ENCODE measurements at places on chromosomes 6 and 20. TPM values are rescaled to one million over a fixed set of nuclear protein-coding genes. Genes with fewer than 3 reads are reported as not detected.
A peak's percentile ranks its signal among the peaks of the same experiment; 100 is the strongest.

- H3K36me3 ChIP-seq, result no peaks in the 10 kb centered on the region
- H3K27me3 ChIP-seq, result no peaks in the 10 kb centered on the region
- no peak overlapping the region for H3K4me3 ChIP-seq
- no peaks in the 10 kb centered on the region for H3K4me1 ChIP-seq
- no peak for DNase-seq
- no peak overlapping the region for H3K27ac ChIP-seq
Measured at GRCh38 chr6:96939007-96939805, 14.7 kb downstream of the KLHL32 start.

Gene PRKN
- 0.19 TPM for polyA plus RNA-seq

DNA sequence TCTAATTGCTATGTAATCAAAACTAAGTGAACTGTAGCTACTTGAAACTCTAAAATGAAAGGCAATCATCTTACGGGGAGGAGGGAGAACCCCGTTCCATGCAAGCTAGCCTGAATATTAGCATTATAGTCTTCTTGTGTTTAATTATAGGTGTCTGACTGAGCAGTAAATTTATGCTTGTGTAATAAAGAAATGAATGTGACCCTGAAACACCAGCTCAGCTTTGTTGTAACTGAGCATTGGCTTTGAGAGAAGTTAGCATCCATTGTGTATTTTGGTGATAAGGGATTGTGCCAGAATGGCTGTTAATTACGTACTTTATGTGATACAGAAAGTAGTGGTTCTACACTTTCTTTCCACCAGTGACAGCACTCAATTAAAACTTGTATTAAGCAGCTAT, 86.9 kb downstream of the QKI start:
- H3K27me3 ChIP-seq, result no peaks in the 10 kb centered on the region
- no peak overlapping the region for H3K4me3 ChIP-seq
- H3K27ac ChIP-seq, result no peak overlapping the region
- no peaks in the 10 kb centered on the region for H3K4me1 ChIP-seq

- H3K4me3 ChIP-seq, result no peak overlapping the region
- H3K4me1 ChIP-seq, result peaks cover 16% of the 10 kb centered on the region
- H3K27me3 ChIP-seq, result no peaks in the 10 kb centered on the region
- peak; percentile 40 for DNase-seq
- no peaks in the 10 kb centered on the region for H3K36me3 ChIP-seq
Measured at GRCh38 chr20:19427480-19427879, 215.0 kb downstream of the SLC24A3 start.

GRCh38 chr6:105019285-105019684, 62.4 kb downstream of the LIN28B start:
- H3K4me3 ChIP-seq, result no peak overlapping the region
- H3K27me3 ChIP-seq, result no peaks in the 10 kb centered on the region
- no peak overlapping the region for H3K27ac ChIP-seq
- no peak for DNase-seq
- no peaks in the 10 kb centered on the region for H3K4me1 ChIP-seq

Gene VGLL2
- not detected for polyA plus RNA-seq

GRCh38 chr20:41538810-41539596, 79.2 kb downstream of the CHD6 start:
- no peak overlapping the region for H3K4me3 ChIP-seq
- no peak overlapping the region for H3K27ac ChIP-seq
- H3K36me3 ChIP-seq, result peaks cover 7% of the 10 kb centered on the region
- H3K4me1 ChIP-seq, result no peaks in the 10 kb centered on the region
- DNase-seq, result no peak
- no peaks in the 10 kb centered on the region for H3K27me3 ChIP-seq

DNA sequence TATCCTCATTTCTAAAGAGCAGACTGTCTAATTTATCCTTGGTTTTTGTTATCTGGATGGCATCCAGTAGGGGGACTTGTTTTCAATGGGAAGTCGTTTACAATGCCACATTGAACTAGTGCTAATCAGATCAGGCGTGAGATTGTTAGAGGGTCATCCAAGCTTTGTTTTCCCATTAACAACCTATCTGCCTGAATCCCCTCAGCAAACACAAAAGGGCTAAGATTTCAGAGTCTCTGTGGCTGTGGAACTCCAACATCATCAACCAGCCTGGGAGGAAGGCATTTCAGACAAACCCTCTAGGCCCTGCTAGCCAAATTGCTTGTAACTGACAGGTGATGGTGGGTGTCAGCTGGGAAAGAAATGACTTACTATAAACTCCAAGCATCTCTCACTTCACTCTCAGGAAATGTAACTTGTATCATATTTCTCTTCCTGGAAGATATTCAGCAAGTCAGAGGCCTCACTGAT, 47.7 kb downstream of the COL19A1 start:
- DNase-seq, result no peak
- H3K27ac ChIP-seq, result no peak overlapping the region

DNA sequence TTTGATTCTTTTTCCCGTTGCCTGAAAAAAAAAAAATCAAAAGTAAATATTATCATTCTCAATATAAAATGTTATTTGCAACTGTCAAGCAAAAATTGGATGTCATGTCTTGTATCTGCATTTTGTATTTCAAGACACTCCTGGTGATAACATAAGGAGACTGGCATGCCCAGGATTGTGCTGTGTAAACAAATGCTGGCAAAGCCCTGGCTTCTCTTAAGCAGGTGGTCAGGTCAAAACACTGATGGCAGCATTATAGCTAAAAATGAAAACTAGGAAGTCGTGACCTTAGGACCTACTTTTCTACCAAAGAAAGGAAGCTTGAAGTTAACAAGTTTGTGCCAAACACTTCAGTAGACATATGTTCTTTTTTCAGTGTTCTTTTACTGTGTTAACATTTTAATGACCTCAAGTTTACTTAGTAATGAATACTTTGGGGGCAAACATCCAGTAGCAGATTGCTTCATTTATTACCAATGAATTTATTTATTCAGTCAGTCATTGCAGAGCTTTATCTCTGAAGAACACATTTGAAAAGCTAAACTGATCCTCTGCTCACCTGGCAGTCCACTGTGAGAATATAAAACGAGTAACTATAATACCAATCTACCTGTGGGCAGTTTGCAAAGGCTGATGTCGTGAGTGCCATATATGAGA, 243.1 kb upstream of the FLRT3 start:
- no peaks in the 10 kb centered on the region for H3K4me1 ChIP-seq
- no peaks in the 10 kb centered on the region for H3K27me3 ChIP-seq
- no peak overlapping the region for H3K27ac ChIP-seq
- no peaks in the 10 kb centered on the region for H3K36me3 ChIP-seq

Gene PGC
- polyA plus RNA-seq, result 0.25 TPM

- no peaks in the 10 kb centered on the region for H3K27me3 ChIP-seq
- no peak overlapping the region for H3K4me3 ChIP-seq
- H3K27ac ChIP-seq, result no peak overlapping the region
Measured at GRCh38 chr6:63530182-63530581, 42.1 kb upstream of the LOC128125822 start.

Gene POM121L2
- 0.05 TPM for polyA plus RNA-seq

DNA sequence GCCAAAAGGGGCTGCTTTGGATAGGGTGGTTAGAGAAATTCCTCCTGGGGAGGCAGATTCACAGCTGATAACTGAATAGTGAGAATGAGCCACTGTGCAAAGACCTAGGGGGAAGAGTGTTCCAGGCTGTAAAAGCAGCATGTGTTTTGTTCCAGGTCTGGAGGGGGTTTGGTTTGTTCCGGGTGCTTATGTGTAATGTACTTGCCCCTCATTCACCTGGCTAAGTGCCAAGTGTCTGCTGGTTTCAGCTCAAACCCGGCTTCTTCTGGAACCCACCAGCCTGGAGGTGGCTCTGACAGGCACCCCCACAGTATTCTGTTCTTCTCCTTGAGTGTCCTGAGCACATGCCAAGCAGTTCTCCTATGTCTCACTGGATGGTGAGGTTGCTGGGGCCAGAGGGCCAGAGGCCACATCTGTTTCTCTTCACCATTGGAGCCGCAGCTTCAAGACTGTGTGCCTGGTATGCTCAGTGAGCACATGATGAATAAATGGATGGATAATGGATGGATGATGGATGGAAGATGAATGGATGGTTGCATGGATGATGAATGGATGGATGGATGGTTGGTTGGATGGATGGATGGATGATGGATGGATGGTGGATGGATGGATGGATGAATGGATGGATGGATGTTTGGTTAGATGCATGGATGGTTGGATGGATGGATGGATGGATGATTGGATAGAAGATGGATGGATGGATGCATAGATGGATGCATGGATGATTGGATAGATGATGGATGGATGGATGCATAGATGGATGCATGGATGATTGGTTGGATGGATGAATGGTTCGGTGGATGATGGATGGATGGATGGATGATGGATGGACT, 227.6 kb downstream of the BMP7 start:
- no peaks in the 10 kb centered on the region for H3K27me3 ChIP-seq
- H3K36me3 ChIP-seq, result no peaks in the 10 kb centered on the region
- DNase-seq, result no peak
- no peak overlapping the region for H3K4me3 ChIP-seq

- no peak for DNase-seq
- no peak overlapping the region for H3K27ac ChIP-seq
- H3K27me3 ChIP-seq, result no peaks in the 10 kb centered on the region
- no peaks in the 10 kb centered on the region for H3K4me1 ChIP-seq
- no peaks in the 10 kb centered on the region for H3K36me3 ChIP-seq
- H3K4me3 ChIP-seq, result no peak overlapping the region
Measured at GRCh38 chr6:147117580-147117979, 86.6 kb upstream of the STXBP5 start.

Gene C4B
- polyA plus RNA-seq, result 0.74 TPM

Gene OR2J2
- not detected for polyA plus RNA-seq

Gene SLC35D3
- 0.27 TPM for polyA plus RNA-seq

Gene ROS1
- polyA plus RNA-seq, result not detected

Gene TSPO2
- not detected for polyA plus RNA-seq

GRCh38 chr20:33902011-33902410, 90.9 kb downstream of the CHMP4B start:
- no peaks in the 10 kb centered on the region for H3K36me3 ChIP-seq
- H3K4me3 ChIP-seq, result no peak overlapping the region
- no peak for DNase-seq
- H3K4me1 ChIP-seq, result no peaks in the 10 kb centered on the region

Gene GPR63
- polyA plus RNA-seq, result 5.5 TPM

DNA sequence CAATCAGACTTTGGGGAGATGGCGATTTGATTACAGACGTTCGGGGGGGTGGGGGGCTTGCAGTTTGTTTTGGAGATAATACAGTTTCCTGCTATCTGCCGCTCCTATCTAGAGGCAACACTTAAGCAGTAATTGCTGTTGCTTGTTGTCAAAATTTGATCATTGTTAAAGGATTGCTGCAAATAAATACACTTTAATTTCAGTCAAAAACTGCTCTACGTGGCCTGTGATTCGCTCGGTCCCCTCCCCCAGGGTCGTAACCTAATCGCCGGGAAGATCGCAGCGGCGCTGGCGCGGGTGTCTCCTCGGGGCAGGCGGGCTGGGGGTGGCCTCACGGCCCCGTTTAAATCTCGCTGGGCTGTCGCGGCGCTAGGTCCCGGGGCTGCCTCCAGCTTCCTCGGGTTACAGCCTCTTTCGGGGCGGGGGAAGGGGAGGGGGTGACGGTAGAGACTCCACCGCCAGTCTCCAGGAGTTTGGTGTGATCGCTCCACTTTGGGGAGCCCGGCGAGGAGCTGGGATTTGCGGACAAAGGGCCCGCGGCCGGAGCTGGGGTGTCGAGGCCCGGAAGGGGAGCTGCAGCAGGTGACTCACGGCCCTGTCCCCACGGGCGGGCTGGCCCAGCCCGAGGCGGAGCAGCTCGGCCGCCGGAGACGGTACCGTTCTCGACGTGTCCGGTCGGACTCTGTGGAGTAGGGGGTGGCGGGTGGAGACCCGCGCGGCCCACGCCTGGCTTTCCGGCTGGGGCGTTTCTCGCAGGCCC, 4.2 kb downstream of the FOXC1 start:
- H3K27me3 ChIP-seq, result peaks cover 98% of the 10 kb centered on the region
- H3K27ac ChIP-seq, result no peak overlapping the region
- H3K4me3 ChIP-seq, result peak overlapping the region; percentile 7

- H3K27ac ChIP-seq, result no peak overlapping the region
- DNase-seq, result no peak
- no peaks in the 10 kb centered on the region for H3K27me3 ChIP-seq
Measured at GRCh38 chr6:115838216-115838615, 222.5 kb downstream of the FRK start.

DNA sequence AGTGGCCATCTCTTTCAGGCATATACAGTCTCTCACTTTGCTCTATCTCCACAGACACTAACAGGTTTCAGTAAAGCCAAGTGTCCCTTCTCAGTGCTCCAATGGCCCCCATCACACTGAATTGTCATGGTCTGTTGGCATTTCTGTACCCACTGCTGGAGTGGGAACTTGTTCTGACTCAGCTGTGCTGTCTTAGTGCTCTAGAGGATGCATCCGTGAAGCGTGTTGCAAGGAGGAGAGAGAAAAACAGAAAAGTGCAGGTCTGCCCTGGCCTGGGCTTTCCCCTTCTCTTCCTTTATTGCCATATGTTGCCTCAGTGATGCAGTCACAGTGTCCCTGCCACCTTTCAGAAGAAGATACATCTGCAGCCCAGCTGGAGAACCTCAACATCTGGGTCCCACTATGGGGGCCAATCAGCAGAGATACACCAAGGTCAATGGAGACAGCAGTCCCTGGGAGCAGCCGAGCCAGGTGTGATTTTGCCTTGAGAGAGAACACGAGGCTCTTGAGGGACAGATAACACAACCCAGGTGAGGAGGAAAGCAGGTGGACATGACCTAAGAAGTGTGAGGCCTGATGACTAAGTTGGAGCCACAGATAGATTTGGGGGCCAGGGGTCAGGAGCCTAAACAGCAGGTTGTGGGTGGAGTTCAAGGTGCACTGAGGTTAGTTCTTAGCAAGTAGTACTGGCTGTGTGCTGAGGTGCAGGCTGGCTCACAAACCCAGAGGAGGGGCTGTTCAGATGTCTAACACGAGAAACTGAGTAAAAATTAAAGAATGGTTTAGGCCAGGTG, 5.6 kb upstream of the PLCG1 start:
- H3K4me1 ChIP-seq, result peaks cover 5% of the 10 kb centered on the region
- H3K27ac ChIP-seq, result no peak overlapping the region
- H3K27me3 ChIP-seq, result peaks cover 9% of the 10 kb centered on the region
- DNase-seq, result no peak
- no peak overlapping the region for H3K4me3 ChIP-seq
- no peaks in the 10 kb centered on the region for H3K36me3 ChIP-seq

Gene WRNIP1
- 42.2 TPM for polyA plus RNA-seq

- no peak for DNase-seq
- no peaks in the 10 kb centered on the region for H3K36me3 ChIP-seq
- no peak overlapping the region for H3K27ac ChIP-seq
- no peak overlapping the region for H3K4me3 ChIP-seq
- H3K27me3 ChIP-seq, result no peaks in the 10 kb centered on the region
Measured at GRCh38 chr6:135073217-135073616, 18.6 kb upstream of the HBS1L start.
